ENCODE measurements at places on chromosomes 6 and 20. TPM values are rescaled to one million over a fixed set of nuclear protein-coding genes. Genes with fewer than 3 reads are reported as not detected.

DNA sequence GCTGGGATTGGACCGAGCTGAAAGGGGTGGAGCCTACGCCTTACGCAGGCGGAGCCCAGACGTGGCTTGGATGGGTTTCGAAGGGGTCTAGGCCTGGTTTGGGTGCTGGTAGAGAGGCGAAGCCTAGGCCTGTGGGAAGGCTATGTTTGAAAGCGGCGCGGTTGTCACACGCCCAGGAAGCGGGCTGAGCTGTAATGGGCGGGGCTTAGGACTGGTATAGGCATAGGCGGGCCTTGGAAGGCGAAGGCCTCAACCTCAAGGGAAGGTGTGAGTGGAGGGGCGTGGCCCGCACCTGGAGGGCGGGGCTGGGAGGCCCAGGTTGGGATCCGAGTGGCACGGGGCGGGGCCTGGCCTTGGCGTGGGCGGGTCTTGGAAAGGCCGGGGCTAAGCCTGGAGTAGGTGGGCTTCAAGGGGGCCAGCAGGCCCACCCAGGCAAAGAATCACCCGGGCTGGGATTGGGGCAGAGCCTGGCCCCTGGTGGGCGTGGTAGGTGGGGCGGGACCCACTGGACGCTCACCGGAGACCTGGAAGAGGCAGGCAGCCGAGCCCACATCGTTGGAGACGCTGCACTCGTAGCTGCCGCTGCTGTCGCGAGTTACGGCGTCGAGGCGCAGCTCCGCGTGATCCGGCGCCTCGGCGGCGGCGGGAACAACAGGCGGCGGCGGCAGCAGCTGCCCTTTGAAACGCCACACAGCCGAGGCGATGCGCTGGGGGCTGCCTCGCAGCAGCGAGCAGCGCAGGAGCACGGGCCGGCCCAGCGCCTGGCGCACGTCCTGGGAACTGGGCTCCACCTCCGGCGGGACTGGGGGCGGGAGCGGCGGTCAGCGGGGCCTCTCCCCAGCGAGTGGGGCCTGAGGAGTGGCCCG, 49.0 kb downstream of the MDGA1 start:
- DNase-seq = peak; percentile 73

DNA sequence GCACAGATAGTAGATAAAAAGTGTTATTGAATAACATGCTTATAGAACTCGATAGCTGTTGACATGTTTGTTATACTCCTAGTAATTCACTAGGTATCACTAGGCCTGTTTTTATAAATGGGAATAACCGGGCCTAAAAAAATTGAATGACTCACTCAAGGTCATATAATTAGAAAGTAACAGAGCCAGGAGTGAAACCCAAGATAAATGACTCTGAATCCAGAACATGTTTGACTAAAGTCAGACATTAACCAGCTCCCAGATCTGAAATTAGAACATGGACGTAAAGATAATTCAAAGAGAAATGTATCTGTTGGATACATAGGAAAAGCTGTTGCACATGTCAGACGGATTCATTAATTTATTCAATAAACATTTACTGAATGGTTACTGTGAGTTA, 26.9 kb downstream of the RGS17 start:
- DNase-seq = no peak

GRCh38 chr6:144746902-144747469, 461.9 kb downstream of the UTRN start:
- no peak for DNase-seq

- DNase-seq = no peak
Measured at GRCh38 chr6:54846857-54847674, 495 bp downstream of the FAM83B start.

GRCh38 chr6:107957308-107957908, 600 bp downstream of the SEC63 start:
- DNase-seq = peak; percentile 75

DNA sequence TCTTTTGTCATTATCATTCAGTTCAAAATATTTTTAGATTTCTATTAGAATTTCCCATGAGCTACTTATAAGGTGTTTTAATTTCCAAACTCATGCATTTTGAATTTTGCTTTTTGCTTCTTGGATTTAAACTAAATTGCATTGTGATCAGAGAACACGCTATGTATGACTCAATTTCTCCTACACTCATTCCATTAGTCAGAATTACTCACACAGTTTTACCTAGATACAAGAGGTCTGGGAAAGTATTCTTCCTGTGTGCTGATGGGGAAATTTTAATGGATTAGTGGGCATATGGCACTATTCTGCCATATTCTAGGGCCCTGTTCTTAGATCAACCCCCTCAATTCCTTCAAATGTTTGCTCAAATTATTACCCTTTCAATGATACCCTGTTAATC, 49.9 kb upstream of the BMP5 start:
- DNase-seq = no peak

- no peak for DNase-seq
Measured at GRCh38 chr6:64224819-64225218, 589.2 kb downstream of the PHF3 start.

Gene KHDC1L
- total RNA-seq = 0.35 TPM

Gene MEP1A
- total RNA-seq = not detected

Gene IP6K3
- total RNA-seq = not detected

Gene SYNGAP1
- total RNA-seq = 42.9 TPM

Gene PTGIS
- 0.40 TPM for total RNA-seq

Gene CRISP2
- total RNA-seq = not detected

Gene PRRT1
- total RNA-seq = 0.23 TPM

Gene BTN1A1
- not detected for total RNA-seq

Gene ABHD16B
- not detected for total RNA-seq

Measured in activated CD4-positive, alpha-beta T cell treated with anti-CD3 and anti-CD28 coated beads, Interleukin-2, amount 10 ng/mL, durations not matched to agents 7 days and 5 days (primary cell).